ENCODE measurements at places on chromosomes 7 and 10.

DNA sequence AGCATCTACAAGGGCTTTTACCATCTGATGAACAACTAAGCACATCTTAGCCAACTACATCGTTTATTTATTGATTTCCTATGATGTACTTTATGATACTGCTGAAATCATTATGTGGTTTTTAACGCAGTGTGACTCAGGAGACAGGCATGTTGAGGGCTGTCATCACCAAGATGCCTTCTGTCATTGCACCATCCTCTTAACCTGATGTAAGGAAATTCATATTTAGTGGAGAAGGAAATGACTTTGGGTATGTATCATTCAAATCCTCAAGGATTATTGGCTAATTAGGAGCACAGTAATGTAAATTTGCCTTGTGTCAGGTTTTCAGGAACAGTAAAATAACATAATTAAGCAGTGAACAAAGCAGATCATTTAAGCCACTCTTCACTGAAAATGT, 138.5 kb upstream of the MGMT start:
- DNase-seq, result peak; percentile 11

DNA sequence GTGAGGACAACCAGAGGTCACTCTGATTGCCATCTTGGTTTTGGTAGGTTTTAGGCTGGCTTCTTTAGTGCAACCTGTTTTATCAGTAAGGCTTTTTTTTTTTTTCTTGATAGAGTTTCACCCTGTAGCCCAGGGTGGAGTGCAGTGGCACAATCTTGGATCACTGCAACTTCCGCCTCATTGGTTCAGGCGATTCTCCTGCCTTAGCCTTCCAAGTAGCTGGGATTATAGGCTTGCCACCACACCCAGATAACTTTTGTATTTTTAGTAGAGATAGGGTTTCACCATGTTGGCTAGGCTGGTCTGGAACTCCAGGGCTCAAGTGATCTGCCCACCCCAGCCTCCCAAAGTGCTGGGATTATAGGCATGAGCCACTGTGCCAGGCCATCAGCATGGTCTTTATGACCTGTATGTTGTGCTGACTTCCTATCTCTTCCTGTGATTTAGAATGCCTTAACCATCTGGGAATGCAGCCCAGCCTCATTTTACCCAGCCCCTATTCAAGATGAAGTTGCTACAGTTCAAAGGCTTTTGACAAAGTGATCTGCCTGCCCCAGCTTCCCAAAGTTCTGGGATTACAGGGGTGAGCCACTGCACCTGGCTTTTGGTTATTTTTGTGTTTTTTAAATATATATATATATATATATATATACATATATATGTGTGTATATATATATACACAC, 7.0 kb upstream of the ZNF425 start:
- DNase-seq, result no peak

DNA sequence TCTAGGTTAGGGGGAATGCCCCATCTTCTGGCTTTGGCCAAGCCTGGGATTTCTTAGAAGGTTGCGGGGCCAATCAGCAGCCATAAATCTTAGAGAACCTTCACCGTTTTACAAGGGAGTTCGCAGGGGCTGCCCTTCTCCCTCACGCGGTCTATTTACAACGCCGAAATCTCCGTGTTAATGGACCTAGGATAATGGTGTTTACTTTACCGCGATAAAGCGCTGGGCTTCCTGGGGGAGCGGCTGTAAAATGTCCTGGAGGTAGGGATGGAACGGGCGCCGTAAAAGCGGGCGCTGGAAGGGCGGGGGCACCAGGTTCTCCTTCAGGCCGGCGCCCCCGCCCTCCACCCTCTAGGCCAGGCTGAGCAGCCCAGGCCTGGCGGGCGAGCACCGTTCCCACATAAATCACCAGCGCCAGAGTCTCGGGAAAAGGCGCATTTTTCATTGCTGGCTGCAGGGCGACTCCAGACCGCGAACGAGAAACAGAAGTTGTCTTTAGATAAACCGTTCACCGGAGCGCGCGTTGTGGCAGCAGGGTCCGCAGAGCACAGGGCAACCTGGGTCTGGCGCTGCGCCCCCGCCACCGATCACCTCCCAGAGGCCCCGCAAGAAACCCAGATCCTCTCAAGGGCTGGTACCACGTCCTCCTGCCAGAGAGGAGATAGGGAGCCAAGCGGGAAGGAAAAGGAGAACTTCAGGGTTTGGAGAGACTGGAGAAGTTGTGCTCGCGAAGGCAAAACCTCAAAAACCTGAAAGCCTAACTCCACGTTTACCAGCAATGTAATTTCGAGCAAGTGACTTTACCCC, 12.5 kb upstream of the NKX2-3 start:
- no peak for DNase-seq

GRCh38 chr10:127989481-127990012, 82.6 kb downstream of the PTPRE start:
- no peak for DNase-seq

GRCh38 chr10:10149899-10150298, 867.8 kb upstream of the CELF2 start:
- peak; percentile 9 for DNase-seq

DNA sequence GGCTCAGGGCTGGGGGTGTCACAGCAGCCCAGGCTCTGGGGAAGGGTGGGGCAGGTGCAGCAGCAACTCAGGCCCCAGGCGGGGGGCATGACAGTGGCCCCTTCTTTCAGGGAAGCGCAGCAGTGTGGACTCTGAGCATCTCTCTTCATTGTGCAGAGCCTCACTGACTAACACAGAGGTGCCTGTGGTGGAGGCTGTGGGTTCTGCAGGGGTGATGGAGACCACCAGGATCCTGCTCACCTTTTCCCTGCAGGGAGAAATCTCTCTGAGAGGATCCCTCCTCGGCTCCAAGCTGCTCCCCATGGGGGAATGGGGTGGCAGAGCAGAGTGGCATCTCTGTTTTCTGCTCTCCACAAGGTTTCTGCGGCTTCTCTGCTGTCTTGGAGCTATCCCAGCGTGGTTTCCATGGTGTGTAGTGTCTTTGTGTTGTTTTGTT, 37.8 kb upstream of the SHH start:
- no peak for DNase-seq

DNA sequence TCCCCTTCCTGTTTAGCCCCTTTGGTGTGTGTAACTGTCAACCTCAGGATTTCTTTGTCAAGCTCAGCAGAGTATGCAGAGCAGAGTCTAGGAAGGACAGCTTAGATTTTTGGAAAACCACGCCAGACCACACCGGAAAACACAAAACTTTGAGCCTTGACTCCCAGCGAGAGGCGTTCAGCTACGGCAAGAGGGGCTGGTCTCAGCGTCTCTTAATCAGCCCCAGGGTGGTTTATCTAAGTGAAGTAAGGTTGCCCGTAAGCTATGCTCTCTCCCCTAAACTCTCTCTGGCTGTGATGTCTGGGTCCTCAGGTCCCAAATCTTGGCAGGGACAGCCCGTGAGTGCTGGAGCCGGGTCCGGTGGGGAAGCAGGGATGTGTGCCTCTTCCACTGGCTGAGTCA, 230.9 kb downstream of the KLF6 start:
- DNase-seq, result no peak

DNA sequence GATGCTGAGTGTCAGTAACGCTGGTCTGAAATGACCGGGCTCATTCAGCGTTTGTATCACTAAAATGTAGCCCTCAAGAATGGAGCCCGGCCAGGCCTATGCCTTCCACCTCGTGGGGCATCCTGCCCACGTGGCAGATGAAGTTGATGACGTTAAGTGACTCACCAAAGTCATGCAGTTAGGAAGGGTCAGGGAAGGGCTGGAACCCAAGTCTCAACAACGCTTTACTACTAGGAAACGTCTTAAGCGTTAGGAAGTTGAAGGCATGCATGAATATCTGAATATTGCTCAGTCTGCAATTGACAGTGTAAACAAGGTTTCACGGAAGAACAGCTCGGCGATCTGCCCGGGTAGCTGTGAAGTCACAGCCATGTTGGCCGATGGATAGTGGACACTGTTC, 14.0 kb upstream of the UBE3C start:
- DNase-seq, result no peak

DNA sequence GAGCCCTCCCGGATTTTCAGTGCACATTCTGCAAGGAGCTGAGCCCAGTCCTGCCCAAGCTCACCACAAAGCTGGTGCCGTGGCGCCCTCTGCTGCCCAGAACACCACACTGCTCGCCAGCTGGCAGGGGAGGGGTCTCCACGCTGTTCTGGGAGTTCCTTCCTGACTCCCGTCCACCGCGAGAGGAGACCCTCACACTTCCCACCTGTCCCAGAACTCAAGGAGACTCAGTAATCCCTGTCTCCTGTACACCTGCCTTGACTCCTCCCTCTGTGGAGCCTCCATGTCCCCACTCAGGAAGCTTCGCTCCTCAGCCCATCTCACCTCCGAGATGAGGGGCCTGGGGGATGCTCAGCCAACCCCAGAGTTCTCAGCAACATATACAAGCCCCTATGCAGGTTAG, 11.3 kb downstream of the C10orf105 start:
- DNase-seq, result no peak

DNA sequence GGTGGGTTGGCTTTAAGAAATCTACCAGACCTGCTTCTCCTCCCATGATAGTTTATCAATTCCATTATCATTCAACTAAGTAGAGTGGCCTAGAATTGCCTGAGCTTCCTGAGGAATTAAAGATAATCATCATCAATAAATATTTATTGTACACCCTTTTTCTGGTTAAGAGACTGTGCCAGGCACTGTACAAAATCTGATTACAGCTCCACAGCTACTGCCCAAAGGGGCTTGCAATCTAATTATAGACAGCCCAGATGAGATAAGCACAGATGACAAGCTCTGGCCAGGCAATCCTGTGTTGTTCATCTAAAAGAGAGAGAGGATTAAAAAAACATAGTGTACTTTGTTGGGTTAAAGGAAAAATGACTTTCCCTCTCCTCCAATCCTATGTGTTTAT, 586.4 kb downstream of the GATA3 start:
- DNase-seq, result no peak

- DNase-seq, result no peak
Measured at GRCh38 chr10:78199005-78199725, 165.5 kb downstream of the RPS24 start.

DNA sequence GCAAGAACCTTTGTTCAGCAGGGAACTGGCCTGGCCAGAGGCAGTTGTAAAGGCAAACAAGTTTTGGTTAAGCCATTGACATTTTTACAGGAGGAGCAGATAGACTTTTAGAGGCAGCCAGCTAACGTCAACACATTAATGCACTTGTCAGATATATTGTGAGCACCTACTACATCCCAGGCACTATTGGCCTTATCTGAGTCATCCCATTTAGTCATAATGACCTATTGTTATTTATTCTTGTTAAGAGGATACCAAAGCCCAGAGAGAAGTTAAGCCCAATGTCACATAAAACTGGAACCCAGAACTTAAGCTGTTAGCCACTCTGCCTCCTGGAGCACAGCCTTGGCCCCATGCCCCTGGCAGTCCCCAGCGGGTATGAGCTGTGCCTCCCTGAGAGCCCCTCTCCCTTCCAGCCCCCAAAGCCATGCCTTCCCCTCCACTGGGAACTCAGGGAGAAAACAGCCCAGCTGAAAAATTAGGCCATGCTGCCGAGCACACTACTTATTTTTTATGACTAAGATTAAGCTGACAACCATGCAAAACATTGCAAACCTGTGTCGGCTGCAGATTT, 32.7 kb upstream of the TRIM8 start:
- DNase-seq, result no peak

DNA sequence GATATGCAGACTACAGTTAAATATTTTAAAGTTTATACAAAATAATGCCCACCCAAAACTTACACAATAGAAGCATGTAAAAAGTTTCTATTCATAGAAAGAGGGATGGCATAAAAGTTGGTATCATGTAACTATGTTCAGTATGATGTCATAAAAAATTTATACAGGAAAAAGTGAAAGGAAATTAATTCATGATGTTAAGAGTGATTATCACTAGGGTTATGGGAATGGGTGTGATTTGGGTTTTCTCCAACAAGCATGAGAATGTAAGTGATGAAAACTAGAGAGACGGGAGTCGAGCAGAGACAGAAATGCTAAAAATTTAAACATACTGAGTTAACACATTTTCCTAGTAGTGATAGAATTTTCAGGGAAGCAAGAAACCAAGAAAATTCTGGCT, 52.7 kb downstream of the GDI2 start:
- DNase-seq, result no peak

DNA sequence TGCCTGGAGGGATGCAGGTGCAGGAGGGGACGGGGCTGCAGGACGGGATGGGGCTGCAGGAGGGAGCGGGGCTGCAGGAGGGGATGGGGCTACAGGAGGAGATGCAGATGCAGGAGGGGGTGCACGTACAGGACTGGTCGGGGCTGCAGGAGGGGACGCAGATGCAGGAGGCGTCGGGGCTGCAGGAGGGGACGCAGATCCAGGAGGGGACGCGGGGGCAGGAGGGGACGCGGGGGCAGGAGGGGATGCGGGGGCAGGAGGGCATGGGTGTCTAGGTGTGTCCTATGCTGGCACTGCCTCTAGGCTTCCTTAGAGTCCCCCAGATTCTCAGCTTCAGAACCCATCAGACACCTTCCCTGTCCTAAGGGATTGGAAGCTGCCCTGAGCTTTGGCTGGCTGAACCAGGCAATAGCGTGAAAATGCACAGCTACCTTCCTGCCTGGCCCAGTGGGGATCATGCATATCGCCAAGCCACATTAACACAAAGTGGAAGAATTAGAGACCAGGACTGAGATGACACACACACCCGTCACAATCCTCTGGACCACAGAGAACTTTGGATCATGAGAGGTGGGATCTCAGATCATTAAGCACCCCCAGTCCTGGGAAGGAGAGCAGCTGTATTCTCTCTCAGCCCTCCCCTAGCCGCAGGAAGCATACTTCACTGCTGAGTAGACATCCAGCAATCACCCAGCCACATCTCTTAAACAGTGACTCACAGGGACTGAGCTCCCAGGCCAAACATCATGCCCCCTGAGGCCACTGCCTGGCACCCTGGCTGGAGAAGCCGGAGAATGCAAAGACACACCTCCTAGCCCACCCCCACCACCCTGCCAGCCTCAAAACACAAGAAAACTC, 67.3 kb downstream of the VWA2 start:
- DNase-seq, result peak; percentile 98

- no peak for DNase-seq
Measured at GRCh38 chr7:26167303-26167934, 15.4 kb downstream of the NFE2L3 start.

- DNase-seq, result no peak
Measured at GRCh38 chr10:95035332-95036295, 33.7 kb downstream of the CYP2C8 start.

DNA sequence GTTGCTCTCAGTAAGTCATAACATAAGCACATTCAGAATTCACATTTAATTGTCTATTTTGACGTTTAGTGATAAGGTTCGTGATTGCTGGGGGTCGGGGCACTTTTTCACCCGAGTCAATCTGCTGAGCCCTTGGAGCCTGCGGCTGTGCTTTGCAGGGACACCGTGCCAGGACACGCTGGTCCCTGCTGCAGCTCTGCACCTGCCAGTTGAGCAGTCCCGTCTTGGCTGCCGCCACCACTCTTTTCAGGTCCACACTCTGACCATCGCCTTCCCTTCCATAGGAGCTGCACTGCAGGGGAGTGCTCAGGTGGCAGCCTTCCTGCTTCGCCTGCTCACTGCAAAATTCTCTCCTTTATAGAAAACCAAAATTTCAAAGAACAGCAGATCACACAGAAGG, 36.4 kb downstream of the CUL1 start:
- no peak for DNase-seq

DNA sequence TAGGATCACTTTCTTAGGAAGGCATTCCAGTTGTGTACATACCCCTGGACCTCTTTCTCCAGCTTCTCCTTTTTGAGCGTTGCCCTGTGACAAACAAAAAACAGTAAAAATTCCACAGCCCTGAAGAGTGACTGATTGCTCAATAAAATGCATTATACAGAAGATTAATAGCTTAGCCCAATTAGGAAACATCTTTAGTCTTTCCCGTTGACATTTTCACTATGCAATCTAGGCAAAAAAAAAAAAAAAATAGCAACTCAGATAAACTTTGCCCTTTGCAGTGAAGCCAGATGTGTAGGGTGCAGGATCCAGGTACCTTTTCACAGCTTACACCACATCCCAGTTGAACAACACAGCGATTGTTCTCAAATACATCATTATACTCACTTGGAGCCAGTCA, 17.9 kb downstream of the COL28A1 start:
- DNase-seq, result no peak
